ENCODE measurements at places on chromosomes 13 and 19. TPM values are rescaled to one million over a fixed set of nuclear protein-coding genes. Genes with fewer than 3 reads are reported as not detected.

- DNase-seq, result no peak
Measured at GRCh38 chr19:49889038-49889686, 7.5 kb downstream of the IL4I1 start.

NACC1 gene
- polyA plus RNA-seq, result 46.1 TPM

PSPN gene
- 0.28 TPM for polyA plus RNA-seq

MIA gene
- 1.1 TPM for polyA plus RNA-seq

- no peak for DNase-seq
Measured at GRCh38 chr13:103403148-103403740, 337.0 kb upstream of the SLC10A2 start.

DNA sequence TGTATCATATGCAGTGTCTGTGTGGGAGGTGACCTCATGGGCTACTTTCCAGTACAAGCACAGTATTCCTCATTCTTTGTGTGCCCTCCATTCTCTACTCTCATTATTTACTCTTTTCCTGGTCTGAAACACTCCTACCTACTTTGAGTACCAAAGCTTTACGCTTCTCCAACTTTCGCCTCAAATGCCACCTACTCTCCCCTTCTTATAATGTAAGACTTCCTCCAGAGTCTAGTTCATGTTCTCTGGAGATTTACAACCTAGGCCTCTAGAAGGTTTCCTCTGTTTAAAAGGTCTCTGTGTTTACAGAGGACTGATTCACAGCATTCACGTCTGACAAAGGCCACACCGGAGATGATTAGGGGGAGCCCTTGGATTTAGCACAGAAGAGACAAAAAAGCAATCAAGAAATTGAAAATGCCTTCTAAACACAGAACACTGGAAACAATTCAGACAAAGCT lies 302.0 kb downstream of the KLF12 start:
- no peak for DNase-seq

- no peak for DNase-seq
Measured at GRCh38 chr13:23679220-23679619, 109.0 kb downstream of the TNFRSF19 start.

Measured in K562 (cell line).